Pons (tissue), 1 donor: ENCODE measurements at places on chromosomes 2 and 18.

GRCh38 chr2:74205596-74205995 is 7.2 kb downstream of the MTHFD2 start:
- no peak for DNase-seq

- DNase-seq, result peak; percentile 45
Observed at GRCh38 chr2:212536817-212537725, 1.5 kb downstream of the ERBB4 start.

DNA sequence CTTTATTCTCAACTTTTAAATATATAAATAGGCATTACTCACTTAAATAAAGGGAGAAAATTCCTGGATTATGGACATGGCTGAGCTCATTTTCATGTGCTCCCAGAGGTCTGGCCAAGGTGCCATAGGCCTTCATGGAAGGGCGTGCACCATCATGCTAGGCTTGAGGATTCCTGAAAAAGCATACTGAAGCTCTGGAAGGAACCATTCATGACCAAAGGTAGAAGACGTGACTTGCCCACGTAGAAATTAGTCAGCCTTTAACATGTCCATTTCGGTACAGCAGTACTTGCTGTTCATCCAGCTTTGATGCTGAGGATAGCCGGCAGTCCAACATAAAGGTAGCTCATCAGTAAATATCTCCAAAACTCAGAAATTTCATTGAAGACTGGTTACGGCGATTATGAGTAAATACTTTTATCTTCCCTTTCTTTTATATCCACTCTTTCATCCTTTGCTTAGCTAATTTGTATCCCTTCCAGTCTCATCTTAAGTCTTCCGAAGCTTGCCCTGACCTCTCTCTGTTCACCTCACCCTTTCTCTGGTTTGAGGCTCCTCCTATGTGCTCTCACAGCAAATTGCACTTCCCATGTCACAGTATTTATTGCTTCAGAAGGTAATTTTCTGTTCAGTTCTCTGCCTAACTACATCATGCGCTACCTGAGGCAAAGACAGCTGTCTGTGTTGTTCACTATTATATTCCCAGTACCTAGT is 32.3 kb upstream of the ASNSD1 start:
- no peak for DNase-seq

DNA sequence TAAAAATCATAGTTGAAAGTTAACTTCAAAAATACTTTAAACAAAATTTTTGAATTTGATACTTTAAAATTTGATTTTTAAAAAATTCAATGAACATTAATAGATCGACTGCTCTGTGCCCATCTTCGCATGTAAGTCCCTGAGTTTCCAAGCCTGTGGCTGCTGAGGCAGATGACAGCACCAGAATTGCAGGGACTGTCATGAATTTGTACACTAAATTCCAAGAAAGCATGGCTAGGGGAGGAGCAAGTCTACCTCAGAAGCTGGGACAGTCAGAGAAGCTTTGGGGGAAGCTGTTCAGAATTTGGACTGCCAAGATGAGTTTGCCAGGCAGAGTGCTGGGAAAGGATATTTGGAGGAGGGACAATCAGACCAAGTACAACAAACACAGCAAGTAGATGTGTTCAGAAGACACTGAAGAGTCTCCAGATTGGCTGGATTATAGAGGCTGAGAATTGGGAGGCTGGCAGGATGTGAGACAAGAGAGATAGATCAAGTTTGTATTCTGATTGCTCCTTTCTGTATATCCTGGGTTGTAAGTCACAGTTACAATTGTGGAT is 79.0 kb downstream of the ASXL3 start:
- no peak for DNase-seq

GRCh38 chr2:136049011-136049742 is 63.8 kb upstream of the DARS1 start:
- no peak for DNase-seq

GRCh38 chr2:134218414-134218813 is 35.5 kb upstream of the MGAT5 start:
- no peak for DNase-seq

DNA sequence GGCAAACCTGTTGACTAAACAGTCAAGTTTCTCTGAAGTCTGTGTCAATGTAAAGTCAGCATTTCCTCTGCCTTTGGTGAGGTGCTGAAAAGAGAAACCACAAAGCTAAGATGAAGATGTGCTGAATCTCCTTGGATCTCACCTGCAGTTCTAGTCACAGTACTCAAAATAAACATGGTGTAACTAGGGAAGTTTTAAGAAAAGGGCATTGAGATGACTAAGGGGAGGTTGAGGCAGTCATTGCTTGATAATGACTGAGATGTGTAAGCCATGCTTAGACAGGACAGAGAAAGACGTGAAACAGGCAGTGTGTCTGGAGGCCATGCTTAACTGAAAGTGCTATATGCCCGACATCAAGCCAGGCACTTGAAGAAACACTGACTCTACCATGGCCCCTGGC is 1010.0 kb upstream of the CELF4 start:
- no peak for DNase-seq

DNA sequence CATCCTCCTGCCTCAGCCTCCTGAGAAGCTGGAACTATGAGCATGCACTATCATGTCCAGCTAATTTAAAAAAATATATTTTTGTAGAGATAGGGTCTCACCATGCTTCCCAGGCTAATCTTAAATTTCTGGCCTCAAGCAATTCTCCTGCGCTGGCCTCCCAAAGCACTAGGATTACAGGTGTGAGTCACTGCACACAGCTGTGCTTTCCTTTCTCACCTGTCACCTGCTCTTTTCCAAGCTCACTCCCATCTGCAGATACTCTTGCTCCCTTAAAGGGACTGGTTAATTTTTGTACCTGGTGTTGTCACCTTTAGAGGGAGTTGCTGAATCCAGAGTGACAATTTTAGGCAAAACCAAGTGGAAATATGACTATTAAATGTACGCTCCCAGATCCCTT is 178.2 kb downstream of the LOXHD1 start:
- DNase-seq, result no peak

DNA sequence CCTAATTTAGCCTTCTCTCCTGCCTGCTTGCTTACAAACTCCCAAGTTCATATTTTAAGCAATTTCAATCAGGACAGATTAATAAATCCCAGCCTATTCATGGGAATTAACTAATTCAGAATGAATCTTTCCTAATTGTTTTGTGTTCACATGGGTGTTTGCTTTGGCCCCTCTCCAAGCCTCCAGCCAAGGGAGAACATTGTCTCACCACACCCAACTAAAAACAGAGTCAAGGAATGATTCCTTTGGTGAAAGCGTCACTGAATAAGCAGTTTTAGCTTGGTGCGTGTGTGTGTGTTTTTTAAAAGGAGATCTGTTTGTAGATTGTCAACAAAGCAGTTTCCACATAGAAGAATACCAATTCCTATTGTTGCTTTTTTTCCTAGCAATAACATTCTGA is 43.0 kb upstream of the DSG1 start:
- no peak for DNase-seq

DNA sequence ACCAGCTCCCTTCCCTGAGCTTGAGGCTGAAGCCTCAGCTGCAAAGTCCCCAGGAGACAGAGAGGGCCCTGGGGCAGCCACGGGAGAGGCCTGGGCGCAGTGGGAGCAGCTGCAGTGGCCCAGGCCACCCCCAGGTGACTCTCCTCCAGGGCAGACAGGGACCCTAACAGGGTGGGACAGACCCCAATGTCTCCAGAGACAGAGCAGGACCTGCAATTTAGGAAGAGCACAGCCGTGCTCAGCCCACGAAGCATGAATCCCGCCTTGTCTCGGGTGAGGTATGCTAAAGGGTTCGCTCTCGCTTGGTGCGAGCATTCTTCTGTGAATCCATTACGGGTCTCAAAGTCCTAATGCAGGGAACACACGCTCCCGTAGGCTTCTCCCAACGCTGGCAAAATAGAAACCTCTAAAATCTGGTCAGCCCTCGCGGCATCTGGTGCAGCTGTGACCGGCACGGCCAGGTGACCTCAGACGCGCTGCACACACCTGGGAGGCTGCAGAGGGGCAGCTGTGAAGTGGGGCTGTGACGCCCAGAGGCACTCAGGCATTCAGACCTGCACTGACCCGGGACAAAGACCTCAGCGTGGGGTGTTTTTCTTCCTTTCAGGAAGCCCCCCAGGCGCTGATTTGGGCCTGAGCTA is 12.6 kb downstream of the MBP start:
- DNase-seq, result no peak

DNA sequence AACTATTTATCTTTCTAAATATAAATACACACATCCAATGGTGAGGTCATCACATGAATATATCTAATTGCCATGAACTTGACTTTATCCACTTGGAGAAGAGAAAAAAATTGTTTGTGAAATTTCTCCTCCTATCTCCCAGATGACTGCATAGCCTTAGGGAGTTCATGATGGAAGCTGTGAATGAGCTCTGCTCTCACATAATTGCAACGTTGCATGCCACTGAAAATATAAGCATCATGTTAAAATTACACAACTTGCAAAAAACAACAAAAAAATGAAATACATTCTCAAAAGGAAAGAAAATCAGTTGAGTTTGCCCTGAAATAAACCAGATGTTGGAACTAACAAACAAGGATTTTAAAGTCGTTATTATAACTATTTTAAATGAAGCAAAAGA is 50.6 kb upstream of the OSR1 start:
- DNase-seq, result no peak

- no peak for DNase-seq
Observed at GRCh38 chr2:226601881-226602662, 197.5 kb downstream of the IRS1 start.

GRCh38 chr2:68151037-68151436 is 6.7 kb upstream of the PNO1 start:
- no peak for DNase-seq

GRCh38 chr2:64456293-64456692 is 2.3 kb downstream of the LGALSL start:
- DNase-seq, result no peak

- no peak for DNase-seq
Observed at GRCh38 chr2:120526997-120527945, 181.3 kb downstream of the INHBB start.

- no peak for DNase-seq
Observed at GRCh38 chr18:65269375-65269774, 481.4 kb upstream of the CDH7 start.

DNA sequence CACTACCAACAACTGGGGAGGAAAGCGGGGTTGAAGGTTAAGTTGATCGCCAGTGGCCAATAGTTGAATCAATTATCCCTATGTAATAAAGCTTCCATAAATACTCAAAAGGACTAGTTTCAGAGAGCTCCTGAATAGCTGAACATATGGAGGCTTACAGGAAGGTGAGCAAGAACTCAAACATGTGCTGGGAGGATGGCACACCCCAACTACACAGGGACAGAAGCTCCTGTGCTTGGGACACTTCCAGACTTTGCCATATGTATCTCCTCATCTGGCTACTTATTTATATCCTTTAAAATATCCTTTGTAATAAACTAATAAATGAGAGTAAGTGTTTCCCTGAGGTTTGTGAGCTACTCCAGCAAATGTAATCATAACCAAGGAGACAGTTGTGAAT is 115.7 kb downstream of the HNMT start:
- no peak for DNase-seq

GRCh38 chr2:241081643-241082340 is 20.3 kb downstream of the MTERF4 start:
- DNase-seq, result no peak

DNA sequence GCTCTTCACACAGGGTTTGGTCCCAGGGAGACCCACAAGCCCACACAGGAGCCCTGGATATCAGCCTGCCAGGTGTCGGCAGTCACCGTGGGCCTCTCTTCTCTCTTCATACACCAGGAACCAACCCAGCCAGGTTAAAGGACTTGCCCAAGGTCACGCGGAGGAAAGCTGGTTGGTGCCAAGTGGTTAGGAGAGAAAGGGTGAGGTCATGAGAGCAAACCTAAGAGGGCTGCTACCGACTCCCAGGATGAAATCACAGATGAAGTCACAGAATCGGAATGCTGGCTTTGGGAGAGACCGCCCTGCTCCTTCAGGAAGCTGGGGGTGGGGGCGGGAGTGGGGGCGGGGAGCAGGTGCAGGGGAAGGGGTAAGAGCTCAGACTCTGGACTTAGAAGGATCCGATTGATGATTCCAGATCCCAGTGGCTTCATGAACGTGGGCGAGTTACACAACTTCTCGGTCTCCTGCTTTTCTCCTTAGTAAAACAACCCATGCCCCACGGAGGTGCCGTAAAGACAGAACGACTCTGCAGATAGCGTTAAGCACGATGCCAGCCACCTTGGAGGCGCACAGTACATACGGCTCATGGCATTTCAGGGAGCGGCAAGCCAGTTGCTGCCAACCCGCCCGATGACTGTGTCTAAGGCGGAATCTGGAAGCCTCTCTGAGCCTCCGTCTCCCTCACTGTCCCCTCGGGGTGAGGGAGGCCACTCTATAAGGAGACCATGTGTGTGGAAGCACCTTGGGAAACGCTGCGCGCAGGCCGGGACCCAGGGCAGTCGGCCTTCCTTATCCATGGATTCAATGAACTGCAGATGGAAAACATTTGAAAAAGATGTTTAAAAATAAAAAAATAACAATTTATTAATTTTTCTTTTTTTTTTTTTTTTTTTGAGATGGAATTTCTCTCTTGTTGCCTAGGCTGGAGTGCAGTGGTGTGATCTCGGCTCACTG is 23.0 kb upstream of the TAF1B start:
- no peak for DNase-seq

DNA sequence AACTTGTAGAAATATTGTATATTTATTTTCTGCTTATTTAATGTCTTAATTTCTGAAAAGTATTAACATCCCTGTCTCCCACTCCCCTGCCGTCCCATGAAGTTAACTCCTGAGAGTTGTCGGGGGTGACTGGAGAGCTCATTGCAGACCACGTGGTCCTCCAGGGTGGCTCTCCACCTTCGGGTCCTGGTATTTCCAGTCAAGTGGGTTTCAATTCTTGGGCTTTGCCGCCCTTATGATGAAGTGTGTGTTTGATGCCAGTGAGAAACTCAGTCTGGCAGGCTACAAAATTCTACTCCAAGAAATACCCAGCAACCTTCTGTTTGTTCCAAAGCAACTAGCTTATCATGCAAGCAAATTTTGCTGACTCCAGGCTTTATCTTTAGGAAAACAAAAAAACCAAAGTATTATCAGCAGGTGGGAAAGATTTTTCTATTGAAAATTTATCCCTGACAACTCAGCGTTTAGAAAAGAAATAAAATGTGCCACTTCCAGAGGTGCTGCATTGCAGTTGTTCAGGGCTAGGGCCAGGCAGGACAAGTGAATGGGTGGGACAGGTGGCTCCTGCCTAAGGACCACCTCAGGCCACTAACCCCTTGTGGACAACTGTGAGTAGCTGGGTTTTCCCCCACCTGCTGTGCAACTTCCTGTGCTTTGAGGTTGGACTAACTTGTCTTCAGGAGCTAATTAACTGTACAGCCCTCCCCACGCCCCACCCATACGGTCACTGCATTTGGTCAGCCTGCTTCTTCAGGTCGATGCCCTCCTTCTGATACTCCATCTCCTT is 46.6 kb downstream of the BCL2L11 start:
- no peak for DNase-seq

DNA sequence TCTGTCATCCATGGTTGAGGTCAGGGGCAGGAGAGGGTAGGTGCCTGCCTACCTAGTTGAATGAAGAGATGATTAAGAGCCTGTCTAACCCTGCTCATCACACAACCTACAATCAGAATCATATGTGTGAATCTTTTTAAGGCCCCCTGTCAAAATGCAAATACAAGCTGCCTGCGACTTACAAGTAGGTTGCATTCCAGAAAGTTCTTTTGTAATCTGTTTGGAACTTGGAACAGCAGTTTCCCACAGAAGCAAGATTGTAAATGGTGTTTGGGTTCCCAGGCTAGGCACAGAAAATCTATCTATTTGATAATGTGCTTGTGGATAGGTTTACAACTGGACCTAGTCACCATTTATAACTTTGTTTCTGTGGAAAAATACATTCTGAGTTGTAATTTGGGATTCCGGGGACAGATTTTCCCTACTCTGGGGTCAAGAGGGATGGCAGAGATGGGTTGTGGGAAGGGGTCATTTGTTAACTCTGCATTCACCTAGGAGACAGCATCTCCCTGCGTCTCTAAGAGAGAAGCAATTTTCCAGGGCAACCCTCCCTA is 4.4 kb downstream of the LIPG start:
- DNase-seq, result no peak
